ENCODE measurements at places on chromosomes 7 and 10. TPM values are rescaled to one million over a fixed set of nuclear protein-coding genes. Genes with fewer than 3 reads are reported as not detected.

- no peaks in the 10 kb centered on the region for H3K36me3 ChIP-seq
- no peak overlapping the region for H3K27ac ChIP-seq
- no peaks in the 10 kb centered on the region for H3K4me1 ChIP-seq
- DNase-seq: no peak
- H3K27me3 ChIP-seq: no peaks in the 10 kb centered on the region
These were observed 64.4 kb downstream of the GRB10 start for GRCh38 chr7:50718311-50718710.

DNA sequence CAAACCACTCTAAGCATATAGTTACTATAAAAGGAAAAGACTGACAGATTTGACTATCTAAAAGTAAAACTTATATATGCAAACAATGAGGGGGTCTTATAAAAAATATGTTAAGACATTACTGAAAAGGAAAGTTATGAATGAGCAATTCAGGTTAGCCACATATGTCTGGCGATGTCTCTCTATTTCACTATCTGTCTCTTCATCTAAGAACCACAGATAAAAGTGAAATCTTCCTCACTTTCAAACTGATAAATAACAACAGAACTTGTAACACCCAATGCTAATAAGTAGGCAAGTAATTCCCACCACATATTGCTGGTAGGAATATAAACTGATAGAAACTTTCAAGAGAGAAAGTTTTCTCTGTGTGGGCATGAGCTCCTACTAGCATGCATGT, 138.2 kb downstream of the CHCHD3 start:
- no peaks in the 10 kb centered on the region for H3K36me3 ChIP-seq
- H3K27ac ChIP-seq: no peak overlapping the region
- DNase-seq: no peak

GRCh38 chr7:14761510-14762296, 140.8 kb downstream of the DGKB start:
- DNase-seq: peak; percentile 16
- no peak overlapping the region for H3K4me3 ChIP-seq
- H3K36me3 ChIP-seq: no peaks in the 10 kb centered on the region
- no peak overlapping the region for H3K27ac ChIP-seq
- no peaks in the 10 kb centered on the region for H3K4me1 ChIP-seq

- H3K4me1 ChIP-seq: no peaks in the 10 kb centered on the region
- no peak overlapping the region for H3K27ac ChIP-seq
- no peaks in the 10 kb centered on the region for H3K27me3 ChIP-seq
- DNase-seq: no peak
- no peak overlapping the region for H3K4me3 ChIP-seq
- H3K36me3 ChIP-seq: no peaks in the 10 kb centered on the region
These were observed 162.9 kb downstream of the ARL5B start for GRCh38 chr10:18822156-18822555.

Gene GNAT3
- not detected for total RNA-seq

- H3K4me1 ChIP-seq: no peaks in the 10 kb centered on the region
- H3K36me3 ChIP-seq: no peaks in the 10 kb centered on the region
- DNase-seq: no peak
- no peak overlapping the region for H3K27ac ChIP-seq
These were observed 133.1 kb downstream of the RAPGEF5 start for GRCh38 chr7:22223807-22224206.

Gene HMX2
- not detected for total RNA-seq

Gene IFIT3
- total RNA-seq: 24.5 TPM

Gene OR2A7
- total RNA-seq: 0.95 TPM

GRCh38 chr10:13310518-13311176, 10.8 kb upstream of the PHYH start:
- H3K27me3 ChIP-seq: no peaks in the 10 kb centered on the region
- no peaks in the 10 kb centered on the region for H3K36me3 ChIP-seq
- H3K4me3 ChIP-seq: no peak overlapping the region

- no peak overlapping the region for H3K27ac ChIP-seq
- H3K27me3 ChIP-seq: no peaks in the 10 kb centered on the region
- DNase-seq: no peak
These were observed 46.9 kb downstream of the ZNF438 start for GRCh38 chr10:30984563-30985328.

- peak overlapping the region; percentile 13 for H3K4me3 ChIP-seq
- DNase-seq: no peak
- H3K27me3 ChIP-seq: no peaks in the 10 kb centered on the region
- peaks cover 13% of the 10 kb centered on the region for H3K4me1 ChIP-seq
These were observed 90.6 kb upstream of the OIT3 start for GRCh38 chr10:72802763-72803505.

GRCh38 chr10:132036887-132037675, 28.7 kb upstream of the JAKMIP3 start:
- DNase-seq: no peak
- no peak overlapping the region for H3K27ac ChIP-seq
- peak overlapping the region; percentile 55 for H3K4me3 ChIP-seq
- H3K27me3 ChIP-seq: peaks cover 18% of the 10 kb centered on the region
- no peaks in the 10 kb centered on the region for H3K36me3 ChIP-seq
- H3K4me1 ChIP-seq: no peaks in the 10 kb centered on the region

DNA sequence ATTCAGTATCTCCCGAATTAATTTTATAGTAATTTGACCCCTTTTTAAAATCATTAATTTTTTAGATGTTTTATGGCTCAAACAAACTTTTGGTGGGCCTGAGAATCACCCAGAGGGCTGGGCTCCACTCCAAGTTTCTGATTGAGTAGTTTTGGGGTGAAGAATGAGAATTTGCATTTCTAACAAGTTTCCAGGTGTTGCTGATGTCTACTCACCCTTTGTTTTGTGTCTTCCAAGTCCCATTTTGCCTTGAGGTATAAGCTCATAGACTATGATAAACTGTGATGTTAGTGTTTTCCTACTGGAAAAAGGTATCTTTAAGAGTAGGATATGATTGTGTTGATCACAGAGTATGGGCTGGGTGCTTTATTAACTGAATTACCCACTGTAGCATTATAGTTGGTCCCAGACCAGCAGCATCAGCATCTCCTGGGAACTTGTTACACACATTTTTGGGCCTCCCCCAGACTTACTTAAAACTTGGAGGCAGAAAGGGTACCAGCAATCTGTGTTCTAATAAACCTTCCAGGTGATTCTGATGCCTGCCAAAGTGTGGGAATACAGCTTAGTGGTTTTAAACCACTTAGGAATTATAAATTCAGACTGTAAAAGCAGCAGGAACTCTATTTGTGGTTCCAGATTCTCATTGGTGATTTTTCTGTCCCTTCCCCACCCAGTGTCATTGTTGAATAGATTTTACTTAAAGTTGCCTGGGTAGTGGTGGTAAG, 19.1 kb downstream of the ZNRF2 start:
- H3K36me3 ChIP-seq: no peaks in the 10 kb centered on the region
- no peaks in the 10 kb centered on the region for H3K27me3 ChIP-seq
- H3K4me3 ChIP-seq: no peak overlapping the region
- DNase-seq: no peak

- no peak for DNase-seq
- no peaks in the 10 kb centered on the region for H3K4me1 ChIP-seq
- H3K4me3 ChIP-seq: no peak overlapping the region
- no peaks in the 10 kb centered on the region for H3K27me3 ChIP-seq
- H3K27ac ChIP-seq: no peak overlapping the region
These were observed 388.3 kb upstream of the MKI67 start for GRCh38 chr10:128514536-128514935.

- peaks cover 28% of the 10 kb centered on the region for H3K4me1 ChIP-seq
- DNase-seq: no peak
- no peaks in the 10 kb centered on the region for H3K27me3 ChIP-seq
These were observed 79.3 kb downstream of the FZD1 start for GRCh38 chr7:91343420-91343960.

Gene PPIA
- total RNA-seq: 1,668 TPM

All from adrenal gland (tissue), 19 donors.